ENCODE measurements at places on chromosomes 16 and 17.

DNA sequence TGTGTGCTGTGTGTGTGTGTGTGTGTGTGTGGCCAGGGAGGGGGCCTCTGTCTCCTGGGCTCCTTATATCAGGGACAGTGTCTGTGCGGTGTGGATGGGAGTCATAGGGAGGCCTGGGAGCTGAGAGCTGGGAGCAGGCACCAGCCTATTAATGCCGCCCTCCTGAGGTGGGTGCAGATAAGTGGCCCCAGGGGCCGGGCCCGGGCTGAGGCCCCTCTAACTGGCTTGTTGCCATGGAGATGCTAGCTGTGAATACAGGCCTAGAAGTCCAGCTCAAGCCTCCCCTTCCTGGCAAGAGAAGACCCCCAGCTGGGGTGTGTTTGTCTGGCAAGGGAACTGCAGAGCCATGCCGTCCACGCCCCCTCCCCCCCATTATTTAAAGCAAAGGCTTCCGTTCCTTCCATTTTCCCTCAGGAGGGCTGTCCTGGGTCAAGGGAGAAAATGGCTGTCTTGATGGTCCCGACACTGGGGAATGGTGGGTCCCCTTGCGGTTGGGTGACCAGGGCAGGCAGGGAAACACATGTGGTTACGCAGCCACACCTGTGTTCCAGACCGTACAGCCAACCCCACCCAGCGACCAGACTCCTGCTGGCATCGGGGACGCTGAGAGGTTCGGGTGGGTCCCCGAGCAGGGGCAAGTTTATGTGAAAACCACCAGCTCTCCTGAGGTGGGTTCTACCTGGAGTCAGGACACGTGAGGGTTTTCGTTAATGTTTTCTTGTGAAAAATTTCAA lies 141.1 kb downstream of the MRM1 start:
- no peak for DNase-seq

GRCh38 chr16:65059406-65059980 lies 62.4 kb downstream of the CDH11 start:
- no peak for DNase-seq

DNA sequence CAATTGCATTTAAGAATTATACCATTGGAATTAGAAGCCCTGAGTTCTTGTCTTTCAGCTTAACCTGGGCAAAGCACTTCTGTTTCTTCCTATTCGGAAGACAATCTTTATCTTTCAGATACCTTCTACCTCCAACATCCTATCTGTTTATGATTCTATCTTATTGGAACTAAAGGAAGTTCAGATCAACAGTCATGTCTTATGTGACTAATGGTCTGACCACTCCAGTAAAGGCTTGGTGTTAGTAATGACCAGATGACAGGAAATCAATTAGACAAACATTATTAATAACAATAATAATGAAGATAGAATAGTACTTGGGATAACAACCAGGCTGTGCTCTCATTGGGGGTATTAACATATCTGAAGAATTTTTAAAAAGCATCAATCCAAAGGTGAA lies 11.3 kb downstream of the HS3ST3A1 start:
- no peak for DNase-seq

DNA sequence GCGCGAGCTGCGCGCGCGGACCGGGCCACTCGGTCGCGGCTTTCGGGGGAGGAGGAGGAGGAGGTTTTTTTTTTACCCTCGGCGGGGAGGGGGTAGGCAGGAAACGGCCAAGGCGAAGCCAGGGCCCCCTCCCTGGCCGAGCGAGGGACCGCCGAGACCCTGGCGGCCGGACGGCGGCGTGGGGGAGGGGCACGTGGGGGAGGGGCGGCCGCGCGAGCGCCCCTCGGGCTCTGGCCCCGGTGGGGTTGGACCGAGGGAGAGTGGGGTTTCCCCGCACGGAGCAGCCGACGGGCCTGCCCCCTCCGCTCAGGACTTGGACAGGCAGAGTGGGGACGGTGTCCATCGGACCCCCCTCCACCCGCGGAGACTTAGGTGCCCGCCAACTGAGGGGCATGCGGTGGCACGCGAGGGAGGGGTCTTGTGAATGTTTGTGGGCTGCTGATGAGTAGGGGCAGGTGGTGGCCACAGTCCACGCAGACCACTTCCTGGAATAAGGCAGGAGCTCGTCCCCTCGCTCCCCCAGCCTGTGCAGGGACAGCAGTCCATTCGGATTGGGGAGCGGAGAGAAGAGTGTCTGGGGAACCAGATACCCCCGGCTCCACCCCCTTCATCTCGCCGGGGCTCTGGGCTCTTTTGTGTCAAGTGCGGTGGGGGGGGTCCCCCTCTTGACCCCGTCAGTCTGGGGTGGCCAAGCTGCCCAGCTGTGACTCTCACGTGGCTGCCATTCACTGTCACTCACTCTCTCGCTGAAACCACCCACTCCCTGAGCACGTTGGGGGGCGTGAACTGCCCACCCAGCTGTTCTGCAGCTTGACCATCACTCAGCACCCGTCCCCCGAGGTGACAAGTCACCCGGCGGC lies 3.0 kb upstream of the CHD3 start:
- no peak for DNase-seq

- no peak for DNase-seq
Measured at GRCh38 chr17:75558666-75559530, 28.7 kb upstream of the MYO15B start.

DNA sequence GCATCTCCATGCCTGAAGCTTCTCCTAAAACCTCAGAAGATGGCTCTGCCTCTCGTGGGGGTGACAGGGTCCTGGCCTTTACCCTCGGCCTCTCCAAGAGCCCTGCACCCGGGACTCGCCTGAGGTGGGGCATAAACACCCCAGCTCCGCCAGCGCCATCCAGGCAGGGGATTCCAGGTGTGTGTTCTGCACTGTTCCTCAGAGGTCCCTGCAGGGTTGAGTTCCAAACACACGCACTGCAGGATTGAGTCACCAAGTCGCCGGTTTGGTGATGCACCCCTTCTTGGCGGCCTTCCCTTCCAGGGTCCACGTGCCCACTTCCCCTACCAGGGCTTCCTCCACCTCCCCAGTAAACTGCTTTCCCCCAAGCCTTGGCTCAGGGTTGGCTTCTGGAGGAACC lies 40.0 kb upstream of the RBFOX3 start:
- DNase-seq = no peak

DNA sequence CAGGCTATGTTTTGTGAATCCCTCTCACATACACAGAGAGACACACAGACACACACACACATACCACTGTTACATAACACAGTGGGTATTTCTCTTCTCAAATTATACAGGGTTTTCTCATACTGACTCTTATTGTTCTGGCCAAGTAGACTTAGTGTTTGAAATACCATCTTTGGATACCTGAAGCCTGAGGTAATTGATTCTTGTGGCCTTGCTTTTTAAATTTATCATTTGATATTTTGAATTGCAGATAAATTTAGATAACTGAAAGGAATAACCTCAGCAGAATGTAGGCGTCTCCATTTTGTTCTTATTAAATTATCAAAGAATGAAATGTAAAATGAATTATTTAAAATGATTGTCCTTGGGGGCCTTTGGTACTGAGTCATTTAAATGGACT lies 223.8 kb downstream of the LGALS9B start:
- no peak for DNase-seq

DNA sequence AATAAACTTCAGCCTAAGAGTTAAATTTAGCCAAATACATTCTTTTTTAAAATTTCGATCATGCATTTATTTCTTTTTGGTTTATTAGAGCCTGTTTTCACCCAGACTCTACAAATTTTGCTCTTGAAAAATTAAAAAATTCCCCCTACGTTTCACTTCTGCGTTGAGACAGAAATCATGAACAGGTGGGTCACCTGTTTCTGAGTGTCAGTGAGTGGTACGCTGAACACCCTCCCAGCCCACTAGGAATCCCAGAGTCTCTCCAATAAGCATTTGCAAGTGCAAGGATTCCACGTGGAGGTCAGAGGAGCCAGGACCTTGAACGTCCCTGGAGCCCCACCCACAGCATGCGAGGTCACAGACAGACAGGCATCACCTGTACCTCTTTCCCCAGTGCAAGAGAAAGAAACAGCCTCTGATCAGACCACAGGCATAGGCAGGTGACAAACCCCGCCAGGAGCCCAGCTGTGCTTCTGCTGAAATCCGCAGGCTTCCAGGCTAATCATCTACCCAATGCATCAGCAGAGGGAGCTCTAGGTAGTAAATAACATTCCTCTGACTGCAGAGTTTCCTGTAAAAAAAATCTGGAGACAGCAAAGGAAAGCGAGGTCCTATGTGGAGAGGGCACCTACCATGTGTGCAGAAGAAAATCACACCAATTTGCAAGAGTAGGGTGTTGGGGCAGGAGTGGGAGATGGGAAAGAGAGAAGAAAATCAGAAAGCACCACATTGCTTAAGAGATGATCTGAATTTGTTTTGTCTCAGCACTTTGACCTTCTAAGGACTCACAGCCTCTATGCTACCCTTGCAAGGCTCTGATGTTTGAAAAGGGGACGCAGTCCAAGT lies 5.9 kb upstream of the XYLT1 start:
- DNase-seq = no peak

DNA sequence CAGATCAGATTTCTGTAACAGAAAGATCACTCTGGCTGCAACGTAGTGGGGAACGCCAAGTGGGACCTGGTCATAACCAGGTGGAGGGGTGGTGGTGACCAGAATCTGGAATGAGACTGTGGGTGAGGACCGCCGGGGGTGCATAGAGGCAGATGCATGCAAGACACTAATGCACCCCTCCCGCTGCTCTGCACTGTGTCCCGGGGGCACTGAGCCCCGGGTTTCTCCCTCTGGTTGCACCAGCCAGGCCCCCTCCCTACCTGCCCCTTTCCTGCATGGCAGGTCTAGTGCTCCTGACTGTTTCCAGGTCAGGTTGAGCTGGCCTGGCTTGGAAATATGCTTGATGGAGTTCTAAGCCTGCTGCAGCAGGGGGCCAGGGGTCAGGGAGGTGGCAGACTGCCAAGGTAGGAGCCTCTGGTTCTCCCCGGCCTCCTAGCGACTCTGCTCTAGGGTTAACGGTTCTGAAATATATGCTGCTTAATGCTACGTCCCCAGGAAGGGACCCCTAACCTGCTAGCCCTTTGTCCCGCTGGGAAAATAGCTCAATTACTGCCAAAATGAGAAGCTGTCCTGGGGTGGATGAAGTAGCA lies 94.3 kb downstream of the SDK2 start:
- DNase-seq = no peak

GRCh38 chr16:89118361-89119165 lies 24.9 kb downstream of the ACSF3 start:
- no peak for DNase-seq

GRCh38 chr17:28908640-28909167 lies 5.8 kb upstream of the DHRS13 start:
- DNase-seq = no peak

DNA sequence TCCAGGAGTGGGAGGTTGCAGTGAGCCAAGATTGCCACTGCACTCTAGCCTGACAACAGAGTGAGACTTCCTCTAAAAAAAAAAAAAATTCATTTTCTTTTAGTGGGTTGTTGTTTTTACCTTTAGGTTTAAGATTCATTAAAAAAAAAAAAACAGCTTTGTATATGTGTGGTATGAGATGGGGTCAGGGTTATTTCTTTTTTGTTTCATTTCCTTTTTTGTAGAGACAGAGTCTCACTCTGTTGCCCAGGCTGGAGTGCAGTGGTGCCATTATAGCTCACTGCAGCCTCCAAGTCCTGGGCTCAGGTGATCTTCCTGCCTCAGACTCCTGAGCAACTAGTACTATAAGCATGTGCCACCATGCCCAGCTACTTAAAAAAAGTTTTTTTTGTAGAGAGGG lies 47.0 kb downstream of the BCAS3 start:
- no peak for DNase-seq

DNA sequence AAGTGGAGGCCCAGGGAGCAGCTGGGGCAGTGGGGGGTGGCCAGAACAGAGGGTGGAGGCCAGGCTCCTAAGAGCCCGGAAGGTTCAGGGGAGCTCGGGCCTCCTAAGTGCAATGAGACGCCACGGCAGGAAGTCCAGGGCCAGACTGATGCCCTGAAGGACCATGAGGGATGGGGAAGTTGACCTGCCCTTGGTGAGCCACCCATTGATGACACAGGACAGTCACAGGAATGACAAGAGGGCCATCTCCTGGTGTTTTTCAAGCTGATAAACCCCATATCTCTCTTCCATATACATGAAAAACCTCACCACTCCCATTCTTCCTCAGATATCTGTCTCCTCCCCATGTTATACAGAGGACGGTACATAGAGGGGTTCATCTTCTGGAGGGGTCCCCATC lies 5.8 kb upstream of the MRPL58 start:
- no peak for DNase-seq

DNA sequence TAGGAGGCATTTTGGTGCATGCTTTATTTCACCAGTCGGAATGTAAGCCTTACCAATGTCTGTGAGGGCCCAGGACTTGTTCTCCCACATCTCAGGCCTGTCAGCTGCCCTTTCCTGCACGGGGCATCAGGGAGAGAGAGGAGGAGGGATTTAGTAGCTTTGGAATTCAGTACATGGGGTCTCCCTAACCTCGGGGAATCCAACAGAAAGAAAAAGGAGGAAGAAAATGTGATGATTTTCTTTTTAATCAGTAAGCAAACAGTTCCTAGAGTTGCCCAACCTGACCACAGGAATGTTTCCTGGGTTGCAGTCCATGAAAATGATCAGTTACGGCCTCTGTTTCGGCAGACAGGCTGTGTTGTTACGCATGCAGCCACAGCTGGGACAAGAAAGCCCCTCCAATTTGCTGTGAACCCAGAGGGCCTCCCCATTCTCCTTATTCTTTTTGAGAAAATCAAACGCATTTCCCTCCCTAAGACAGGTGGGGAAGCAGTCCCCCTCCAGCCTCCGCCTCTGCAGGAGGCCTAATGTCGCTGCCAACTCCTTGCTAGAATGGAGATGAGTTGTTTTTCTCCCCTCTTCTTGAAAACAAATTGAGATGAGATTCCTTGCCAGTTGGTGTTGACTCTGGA lies 53.1 kb upstream of the TANGO6 start:
- no peak for DNase-seq

GRCh38 chr16:82829301-82829700 lies 202.5 kb downstream of the CDH13 start:
- DNase-seq = no peak

DNA sequence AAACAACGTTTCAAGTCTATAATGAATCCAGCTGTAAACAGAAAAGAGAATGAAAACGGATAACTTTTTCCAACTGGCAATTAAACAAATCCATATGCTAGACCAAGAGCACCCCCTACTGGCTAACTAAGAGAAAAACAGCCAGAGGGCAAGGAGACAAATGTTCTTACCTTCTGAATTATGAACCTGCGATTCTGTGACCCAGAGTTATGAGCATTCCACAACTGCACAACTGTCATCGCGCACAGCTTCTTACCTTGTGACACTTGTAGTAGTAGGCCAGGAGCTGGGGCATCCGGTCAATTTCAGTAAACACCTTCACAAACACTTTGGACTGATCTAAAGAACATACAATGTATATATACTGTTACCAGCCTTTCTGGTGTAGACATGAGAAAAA lies 18.6 kb downstream of the COG7 start:
- DNase-seq = no peak

DNA sequence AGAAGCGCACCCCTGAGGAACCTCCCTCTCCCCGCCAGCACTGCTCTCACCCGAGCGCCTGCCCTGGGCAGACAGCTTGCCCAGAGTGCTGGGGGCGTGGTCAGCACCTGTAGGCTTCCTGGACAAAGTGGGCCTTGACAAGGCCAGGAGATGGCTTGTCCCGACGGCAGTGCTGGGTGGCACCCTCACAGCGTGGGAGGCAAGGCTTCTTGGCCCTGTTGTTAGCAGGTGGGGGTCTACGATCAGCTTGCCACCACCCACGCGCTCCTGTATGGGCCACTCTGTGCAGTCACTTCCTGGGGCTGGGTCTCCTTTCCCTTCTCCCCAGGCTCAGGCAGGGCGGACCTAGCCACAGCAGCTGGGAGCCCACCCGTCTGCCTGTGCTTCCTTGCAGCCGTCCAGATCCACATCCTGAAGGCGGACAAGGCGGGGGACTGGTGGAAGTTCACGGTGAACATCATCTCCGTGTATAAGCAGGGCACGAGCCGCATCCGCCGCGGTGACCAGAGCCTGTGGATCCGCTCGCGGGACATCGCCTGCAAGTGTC lies 218.0 kb downstream of the NTN1 start:
- DNase-seq = no peak
